ENCODE measurements at places on chromosomes 13 and 19.

GRCh38 chr19:43667876-43668405, 2.0 kb downstream of the PLAUR start:
- no peak for DNase-seq

DNA sequence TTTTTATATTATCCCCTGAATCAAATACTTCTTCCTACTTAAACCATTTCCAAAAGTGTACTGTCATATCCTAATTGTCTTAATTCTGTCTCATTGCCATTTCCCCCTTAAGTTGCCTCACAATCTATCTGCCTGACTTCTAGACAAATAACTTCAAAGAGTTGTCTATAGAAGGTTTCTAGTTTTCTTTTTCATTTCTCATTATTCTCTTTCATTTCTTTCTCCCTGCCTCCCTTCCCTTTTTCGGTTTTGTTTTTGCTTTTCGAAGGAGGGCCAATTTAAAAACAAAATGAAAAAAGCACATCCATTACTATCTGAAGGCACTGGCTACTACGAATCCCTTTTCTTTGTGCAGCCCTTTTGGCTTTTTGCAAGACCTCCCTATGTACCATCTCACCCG, 367.2 kb downstream of the DNAJC15 start:
- DNase-seq: no peak

DNA sequence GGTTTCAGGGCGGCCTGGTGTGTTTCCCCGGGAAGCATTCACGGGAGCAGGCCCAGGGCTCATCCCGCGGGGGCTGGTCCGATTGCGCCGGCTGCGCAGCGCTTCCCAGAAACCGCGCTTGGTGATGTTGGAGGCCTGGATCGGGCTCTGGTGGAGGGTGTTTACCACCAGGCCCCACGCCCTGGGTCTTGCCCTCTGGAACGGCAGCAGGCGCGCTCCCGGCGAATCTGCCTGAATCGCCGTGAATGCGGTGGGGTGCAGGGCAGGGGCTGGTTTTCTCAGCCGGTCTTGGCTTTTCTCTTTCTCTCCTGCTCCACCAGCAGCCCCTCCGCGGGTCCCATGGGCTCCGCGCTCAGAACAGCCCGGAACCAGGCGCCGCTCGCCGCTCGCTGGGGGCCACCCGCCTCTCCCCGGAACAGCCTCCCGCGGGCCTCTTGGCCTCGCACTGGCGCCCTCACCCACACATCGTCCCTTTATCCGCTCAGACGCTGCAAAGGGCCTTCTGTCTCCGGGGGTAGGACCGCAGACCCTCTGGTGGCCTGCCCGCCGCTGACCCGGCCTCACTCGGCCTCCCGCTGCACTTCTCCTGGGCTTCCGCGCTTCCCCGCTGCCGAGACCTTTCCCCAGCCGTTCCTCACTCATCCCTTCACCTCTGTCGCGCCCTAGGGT, 69.4 kb upstream of the GJB6 start:
- no peak for DNase-seq

- DNase-seq: no peak
Measured at GRCh38 chr19:38245826-38246498, 10.2 kb downstream of the PPP1R14A start.

GRCh38 chr19:29384656-29385055, 141.1 kb upstream of the VSTM2B start:
- no peak for DNase-seq

GRCh38 chr19:47309608-47310007, at the start of gene C5AR1:
TSS of gene C5AR1 (plus strand) at chr19:47309861. CDS start at chr19:47309896, 35 bp downstream.
- no peak for DNase-seq

DNA sequence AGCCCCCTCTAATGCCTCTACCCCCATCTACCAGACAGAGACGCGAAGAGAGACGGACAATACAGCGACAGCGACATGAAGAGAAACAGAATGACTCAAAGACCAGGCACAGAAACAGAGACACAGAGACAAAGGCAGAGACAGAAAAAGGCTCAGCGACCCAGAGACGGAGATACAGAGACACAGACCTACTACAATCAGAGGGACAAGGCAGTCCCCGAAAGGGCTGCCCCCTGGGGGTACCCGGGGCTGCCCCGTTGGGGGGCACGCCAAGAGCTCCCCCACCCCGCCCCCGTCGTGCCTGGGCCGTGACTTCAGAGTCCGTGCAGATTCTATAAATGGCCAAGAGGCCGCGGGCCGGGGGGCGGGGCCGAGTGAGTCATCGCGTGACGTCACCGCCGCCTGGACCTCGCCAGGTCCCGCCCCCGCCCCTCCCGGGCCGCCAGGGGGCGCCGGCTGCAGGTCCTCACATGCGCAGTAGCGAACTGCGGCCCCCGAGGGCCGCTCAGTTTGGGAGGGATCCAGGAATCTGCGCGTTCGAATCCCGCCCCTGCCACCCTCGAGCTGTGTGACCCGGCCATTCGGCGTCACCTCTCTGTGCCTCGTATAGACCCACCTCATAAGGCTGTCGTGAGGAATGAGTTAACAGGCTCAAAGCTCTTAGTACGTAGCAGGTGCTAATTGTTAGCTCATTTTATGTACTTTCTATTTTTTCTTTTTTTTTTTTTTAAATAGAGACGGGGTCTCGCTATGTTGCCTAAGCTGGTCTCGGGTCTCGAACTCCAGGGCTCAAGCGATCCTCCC, 2.7 kb upstream of the CNN1 start:
- peak; percentile 73 for DNase-seq

DNA sequence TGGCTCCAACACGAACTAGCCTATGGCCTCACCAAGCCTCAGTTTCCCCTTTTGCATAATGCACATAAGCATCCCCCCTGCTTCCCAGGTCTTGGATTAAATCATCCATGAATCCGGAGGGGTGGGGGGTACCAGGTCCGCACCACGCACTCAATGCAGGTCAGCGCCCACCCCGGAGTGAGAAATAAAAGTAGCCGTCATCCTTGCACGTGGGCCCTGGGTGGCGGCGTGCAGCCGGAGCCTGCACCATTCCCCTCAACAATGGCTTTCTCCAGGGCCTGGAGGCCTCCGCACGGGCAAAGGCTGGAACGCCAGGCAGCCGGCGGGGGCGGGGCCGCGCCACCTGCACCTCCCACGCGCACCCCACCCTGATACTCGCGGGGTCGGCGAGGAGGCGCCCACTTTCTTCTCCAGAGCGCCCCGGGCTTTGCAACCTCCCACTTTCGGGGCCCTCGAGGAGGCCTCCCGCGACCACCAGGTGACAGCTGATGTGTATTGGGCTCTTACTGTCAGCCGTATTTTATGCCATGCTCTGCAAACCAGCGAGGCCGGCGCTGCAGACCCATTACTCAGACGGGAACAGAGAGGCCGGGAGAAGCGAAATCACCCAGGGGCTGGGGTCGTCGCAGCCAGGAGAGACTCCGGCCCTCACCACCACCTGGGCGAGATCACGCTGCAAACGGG, 767 bp upstream of the GADD45B start:
- no peak for DNase-seq

DNA sequence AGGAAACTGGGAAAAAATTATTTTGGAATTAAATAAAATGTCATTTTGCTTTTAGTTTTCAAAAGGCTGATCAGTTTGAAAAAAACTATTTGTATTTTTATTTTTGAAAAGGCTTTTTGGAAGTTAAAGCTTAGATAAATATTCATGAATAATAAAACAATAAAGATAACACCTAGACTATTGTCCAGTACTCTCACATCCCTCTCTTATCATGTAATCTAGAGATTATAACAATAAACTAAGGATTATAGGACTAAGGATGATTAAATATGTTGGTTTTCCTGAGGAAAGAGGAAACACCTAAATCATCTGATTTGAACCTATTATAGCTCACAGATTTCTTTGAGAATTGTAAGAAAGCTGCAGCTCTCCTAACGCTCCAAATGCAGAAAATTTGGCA, 81.4 kb upstream of the AKAP11 start:
- no peak for DNase-seq

GRCh38 chr13:111943229-111943795, 123.6 kb upstream of the SOX1 start:
- DNase-seq: no peak

DNA sequence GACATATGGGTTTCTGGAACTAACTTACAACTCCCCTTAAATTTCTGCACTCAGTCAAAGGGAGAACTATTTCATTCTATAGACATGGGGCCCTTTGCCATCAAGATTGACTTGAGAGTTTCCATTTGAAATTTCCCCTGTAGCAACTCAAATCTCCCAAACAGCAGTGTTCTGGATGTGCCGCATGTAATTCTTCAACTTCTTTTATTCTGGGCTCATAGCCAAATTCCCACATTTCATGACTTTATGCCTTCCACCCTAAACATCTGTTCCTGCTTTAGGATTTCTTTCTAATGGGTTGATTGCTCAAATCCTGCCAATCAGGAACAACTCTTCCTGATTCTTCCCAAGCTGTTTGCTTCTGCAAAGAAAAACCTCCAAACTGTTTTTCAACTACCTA, 336.0 kb downstream of the TBC1D4 start:
- no peak for DNase-seq

- no peak for DNase-seq
Measured at GRCh38 chr19:5137571-5138124, 168.7 kb downstream of the KDM4B start.

- no peak for DNase-seq
Measured at GRCh38 chr13:47886314-47886713, 114.8 kb downstream of the SUCLA2 start.

- DNase-seq: no peak
Measured at GRCh38 chr13:35712907-35713761, 236.6 kb upstream of the MAB21L1 start.

DNA sequence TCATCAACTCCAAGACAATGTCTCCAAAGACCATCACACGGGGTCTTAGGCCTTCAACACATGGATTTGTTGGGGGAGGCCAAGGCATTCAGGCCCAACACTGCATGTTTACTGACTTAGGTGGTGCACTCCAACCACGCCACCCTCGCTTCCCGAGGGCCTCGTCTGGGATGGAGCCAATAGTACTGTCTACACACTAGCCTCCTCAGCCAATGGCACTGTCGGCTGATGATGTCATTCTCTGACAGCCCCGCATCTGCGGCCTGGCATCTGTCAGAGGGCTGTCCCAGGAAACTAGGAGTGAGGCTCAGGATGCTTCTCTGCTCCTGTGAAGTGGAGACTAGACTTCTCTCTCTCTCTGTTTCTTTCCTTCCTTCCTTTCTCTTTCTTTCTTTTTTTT, 96.6 kb downstream of the TEX26 start:
- no peak for DNase-seq

Measured in stimulated activated CD4-positive, alpha-beta T cell treated with anti-CD3 and anti-CD28 coated beads, Interleukin-1b, Interleukin-23, amount 100 ng/mL, for 1 hour (primary cell).